EH (cell line): ENCODE measurements at places on chromosomes 11 and 22.

GRCh38 chr22:39965748-39966147 is 5.6 kb downstream of the TMA7B start:
- no peak for DNase-seq

GRCh38 chr11:14381968-14382367 is 23.0 kb upstream of the RRAS2 start:
- DNase-seq = no peak

DNA sequence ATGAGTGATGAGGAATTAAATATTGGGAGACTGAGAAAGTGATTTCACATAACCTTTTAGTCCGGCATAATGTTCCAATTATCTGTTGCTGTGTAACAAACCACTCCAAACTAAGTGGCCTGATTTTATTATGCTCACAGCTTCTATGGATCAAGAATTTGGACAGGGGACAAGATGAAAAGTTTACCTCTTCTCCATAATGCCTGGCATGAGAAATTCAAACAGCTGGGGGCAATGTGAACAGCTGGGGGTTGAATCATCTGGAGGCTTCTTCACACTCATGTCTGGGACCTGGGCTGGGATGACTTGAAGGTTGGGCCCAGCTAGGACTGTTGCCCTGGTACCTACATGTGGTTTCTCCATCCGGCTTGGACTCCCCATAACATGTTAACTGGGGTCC is 99.4 kb upstream of the DRD2 start:
- DNase-seq = no peak

GRCh38 chr22:35483730-35484129 is 56.9 kb upstream of the RASD2 start:
- DNase-seq = no peak

GRCh38 chr11:17066691-17067090 is 10.8 kb downstream of the RPS13 start:
- DNase-seq = no peak

- DNase-seq = no peak
Observed at GRCh38 chr11:126146454-126147192, 64.8 kb downstream of the RPUSD4 start.

- peak; percentile 85 for DNase-seq
Observed at GRCh38 chr11:57432714-57433163, 5.8 kb upstream of the SLC43A3 start.

DNA sequence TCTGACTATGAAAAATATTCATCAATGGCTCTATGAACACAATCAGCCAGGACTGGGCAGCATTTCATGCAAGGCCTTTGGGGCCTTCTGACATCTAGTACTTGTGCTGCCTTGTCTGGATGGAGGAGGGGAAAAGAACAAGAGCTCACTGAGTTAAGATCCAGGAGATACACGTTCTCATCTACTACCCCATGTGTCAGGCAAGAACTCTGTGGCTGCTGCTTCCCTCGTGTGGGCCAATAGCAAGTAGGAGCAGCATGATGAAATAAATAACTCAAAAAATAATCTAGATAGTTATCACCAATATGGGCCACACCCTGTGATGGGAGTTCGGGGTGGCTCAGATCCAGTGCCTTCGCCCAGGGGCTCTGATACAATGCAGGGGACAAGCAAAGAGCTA is 7.3 kb downstream of the KCNE3 start:
- DNase-seq = no peak

DNA sequence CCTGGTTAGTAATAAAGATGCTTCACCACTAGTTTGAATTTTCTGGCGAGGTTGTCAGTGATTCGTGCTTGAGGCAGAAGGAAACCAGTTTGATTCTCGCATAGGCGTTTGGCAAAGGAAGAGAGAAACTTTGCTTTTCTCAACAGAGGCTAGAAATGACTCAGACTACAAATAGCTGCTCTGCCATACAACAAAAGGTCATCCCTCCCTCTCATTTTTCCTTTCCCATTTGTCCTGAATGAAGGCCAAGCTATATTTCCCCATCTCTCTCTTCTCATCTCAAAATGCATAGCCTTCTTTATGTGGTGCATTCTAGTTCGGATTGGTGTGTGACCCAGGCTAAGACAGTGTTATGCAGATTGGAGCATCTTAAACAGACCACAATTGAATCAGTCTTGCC is 741.4 kb downstream of the NTM start:
- peak; percentile 89 for DNase-seq

DNA sequence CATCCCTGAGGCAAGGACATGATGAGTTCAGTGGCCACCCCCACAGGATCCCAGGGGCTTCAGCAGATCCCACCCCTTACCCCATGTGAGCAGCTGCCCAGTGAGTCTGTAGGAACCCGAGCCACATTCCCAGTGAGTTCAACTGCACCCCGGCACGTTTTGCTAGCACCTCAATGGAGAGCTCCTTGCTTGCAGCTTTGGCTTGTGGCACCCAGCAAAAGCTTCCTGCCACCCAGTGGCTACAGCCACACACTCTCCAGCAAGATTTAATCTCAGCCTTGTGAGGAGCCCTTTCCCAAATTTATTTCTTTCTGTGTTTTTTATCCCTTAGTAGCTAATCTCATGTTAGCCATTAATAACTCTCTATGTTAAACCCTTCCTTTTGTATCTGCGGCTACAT is 4.0 kb downstream of the SAA1 start:
- DNase-seq = no peak

DNA sequence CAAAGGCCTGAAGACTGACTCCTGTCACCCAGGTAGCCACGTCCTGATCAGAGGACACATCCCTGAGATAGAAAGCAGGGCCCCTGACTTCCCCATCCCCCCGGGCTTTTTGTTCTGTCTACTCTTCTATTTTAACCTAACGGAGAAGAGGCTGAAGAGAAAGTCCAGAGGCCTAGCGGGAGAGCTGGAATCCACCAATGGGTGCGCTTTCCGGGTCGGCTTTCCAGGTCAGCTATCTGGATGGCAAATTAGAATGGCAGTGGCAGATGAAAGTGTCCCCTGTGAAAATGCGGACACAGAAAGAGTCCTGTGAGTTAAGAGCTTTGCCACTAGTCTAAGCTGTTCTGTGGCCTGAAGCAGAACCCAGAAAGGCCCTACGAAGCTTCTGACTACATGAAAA is 13.1 kb upstream of the SERPING1 start:
- DNase-seq = no peak

- DNase-seq = no peak
Observed at GRCh38 chr11:34262531-34263081, 95.2 kb downstream of the ABTB2 start.

DNA sequence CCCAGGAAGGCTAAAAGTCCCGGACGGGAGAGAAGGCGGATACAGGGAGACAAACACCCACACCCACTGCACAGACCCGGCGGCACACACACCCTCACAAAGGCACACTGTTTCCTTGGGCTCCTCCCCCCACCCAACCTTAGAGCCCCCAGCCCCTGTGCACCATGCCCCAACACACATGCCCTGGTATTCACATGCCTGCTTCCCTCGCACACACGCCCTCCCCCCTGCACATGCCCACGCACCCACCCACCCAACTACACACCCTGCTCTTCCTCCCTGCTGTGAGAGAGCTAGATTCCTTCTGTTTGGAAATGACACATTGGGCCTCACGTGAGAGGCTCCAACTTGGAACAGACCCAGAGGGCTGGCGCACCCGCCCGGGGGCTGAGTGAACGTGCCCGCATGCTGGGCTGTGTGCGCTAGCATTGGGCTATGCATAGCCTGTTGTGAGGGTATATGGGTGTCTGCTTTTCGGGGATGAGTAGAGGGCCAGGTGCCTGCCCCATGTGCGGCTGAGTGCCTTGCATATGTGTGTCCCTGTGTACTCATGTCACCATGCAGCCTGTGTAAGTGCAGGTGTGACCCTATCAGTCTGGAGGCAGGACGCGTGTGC is 518 bp upstream of the CHRM1 start:
- peak; percentile 47 for DNase-seq

DNA sequence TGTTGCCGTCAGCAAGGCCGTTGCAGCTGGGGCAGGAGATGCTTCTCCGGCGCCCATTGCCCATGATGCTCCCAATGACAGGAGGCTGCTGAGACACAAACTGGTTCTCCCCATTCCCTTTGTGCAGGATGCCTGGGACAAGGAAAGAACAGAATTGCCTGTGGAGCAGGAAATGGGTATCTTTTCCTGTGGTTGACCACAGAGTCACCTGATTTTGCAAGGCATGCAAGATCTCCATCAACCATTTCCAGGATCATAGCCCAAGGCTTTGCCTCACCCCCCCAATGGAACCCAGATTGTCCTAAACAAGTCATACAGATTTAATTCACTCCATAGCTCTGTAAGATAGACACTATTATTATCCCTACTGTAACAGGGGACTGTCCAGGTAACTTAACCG is 148.1 kb upstream of the NARS2 start:
- no peak for DNase-seq

GRCh38 chr22:22759371-22759770 is 115.0 kb downstream of the GGTLC2 start:
- DNase-seq = no peak

GRCh38 chr11:27470826-27471588 is 1.6 kb downstream of the LGR4 start:
- peak; percentile 11 for DNase-seq

DNA sequence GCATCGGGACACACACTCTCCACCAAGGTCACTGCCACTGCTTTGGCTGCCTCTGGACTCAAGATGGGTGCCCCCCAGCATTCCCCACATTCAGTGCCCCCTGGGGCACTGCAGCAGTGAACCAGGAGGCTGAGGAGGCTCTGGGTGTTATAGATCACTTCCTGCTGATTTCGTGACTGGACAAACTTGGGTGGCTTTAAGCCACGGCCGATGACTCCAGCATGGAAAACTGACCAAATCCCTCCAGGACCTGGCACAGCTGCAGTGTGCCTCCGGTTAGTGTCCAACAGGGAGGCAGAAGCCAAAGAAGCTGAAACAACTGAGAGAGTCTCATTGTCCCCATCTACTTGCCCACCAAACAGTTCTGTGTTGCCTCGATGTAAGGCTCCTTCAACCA is 1.2 kb upstream of the GANAB start:
- no peak for DNase-seq

DNA sequence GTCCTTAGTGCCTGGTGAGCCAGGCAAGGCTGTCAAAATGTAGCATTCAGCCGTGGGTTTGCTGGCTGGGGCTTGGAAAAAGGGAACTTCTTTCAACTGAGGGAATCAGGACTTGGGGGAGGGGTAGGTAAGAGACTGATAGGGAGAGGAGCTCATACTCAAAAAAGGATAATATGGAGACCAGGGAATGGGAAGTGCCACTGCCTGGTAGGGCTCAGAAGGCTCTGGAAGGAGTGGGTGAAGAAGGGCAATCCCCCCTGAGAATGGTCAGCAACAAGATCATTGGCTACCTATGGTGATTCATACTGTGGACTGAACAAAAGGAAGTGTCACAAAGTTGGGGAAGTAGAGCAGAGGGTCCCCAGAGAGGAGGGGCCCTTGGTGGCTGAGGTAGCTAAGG is 1.9 kb downstream of the CNGA4 start:
- no peak for DNase-seq

DNA sequence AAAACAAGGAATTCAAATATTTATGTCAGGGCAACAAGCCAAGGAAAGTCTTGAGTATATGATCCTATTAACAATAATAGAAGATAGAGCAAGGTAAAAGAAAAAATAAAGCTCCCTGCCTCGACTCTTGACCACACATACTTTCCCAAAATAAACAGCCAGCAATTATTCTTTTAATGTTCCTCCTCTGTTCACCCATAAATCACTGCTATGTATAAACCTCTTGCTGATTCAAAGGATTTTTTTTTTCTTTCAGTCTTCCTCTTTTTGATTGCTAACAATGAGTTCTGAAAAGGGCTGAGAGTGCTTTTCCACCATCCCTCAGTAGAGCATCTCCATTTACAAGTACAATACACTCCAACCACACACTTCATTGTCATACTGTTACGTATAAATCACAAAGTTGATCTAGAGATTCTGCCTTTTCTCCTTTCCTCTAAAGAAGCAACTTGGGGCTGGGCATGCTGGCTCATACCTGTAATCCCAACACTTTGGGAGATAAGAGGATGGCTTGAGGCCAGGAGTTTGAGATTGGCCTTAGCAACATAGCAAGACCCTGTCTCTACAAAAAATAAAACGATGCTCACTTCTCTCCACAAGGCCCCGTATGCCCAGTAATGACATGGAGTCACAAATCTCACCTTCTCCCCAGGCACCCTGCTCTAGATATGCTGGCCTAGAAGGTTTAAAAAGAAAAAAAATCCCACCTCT is 24.0 kb downstream of the RAB30 start:
- DNase-seq = peak; percentile 67

GRCh38 chr11:33987975-33988580 is 63.5 kb upstream of the CAPRIN1 start:
- peak; percentile 75 for DNase-seq

- peak; percentile 23 for DNase-seq
Observed at GRCh38 chr11:122439866-122440810, 215.4 kb upstream of the UBASH3B start.

DNA sequence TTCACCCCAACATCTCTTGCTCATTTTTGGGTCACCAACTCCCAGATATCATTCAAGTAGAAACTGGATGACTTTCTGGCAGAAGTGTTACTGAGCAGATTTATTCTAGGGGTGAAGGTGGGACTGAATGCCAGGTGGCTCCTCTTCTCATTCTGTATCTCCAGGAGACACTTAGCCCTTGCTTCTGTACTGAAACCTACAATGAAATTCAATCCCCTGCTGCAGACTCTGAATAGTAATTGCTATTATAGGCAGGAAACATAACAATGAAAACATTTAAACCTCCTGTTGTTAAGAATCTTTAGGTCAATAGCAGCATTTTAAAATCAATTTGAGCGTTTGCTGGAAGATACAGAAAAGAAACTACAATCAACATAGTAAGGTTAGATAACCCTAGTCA is 879.4 kb upstream of the TENM4 start:
- no peak for DNase-seq

DNA sequence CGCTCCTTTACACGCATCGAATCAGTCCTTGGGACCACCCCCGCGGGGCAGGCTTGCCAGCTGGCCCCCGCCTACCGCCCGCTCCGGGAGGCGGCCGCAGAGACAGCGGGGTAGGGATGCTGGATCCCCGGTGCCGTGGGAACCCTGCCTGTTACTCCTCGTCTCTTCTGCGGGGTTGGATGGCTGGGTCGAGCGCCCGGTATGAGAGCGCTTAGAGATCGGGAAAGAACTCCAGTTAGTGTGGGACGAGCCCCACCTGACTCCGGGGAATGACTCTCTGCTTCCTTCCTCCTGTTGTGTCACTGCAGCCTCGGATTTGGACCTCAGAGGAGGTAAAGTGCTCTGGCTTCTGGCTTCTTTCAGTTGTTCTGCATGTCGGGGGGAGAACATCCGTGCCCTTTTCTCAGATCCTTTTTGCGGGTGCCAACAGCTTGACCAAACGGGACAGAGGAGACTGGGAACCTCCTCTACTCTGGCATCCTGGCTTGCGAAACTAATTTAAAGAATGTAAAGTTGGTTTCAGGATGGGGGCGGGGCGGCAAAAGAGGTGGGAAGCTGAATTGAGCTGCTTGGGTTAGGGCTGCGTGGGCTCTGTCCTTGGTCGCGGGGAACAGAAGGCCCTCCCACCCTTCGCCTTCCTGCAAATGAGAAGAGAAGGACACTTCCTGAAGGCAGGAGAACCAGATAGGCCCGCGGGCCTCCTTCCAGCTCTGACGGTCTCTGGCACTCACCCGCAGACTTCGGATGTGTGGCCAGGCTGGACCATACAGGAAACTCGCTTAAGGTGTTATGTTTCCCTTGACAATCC is 938 bp downstream of the LAYN start:
- DNase-seq = peak; percentile 98

- DNase-seq = peak; percentile 75
Observed at GRCh38 chr11:44977493-44977984, 26.9 kb upstream of the TP53I11 start.

- DNase-seq = peak; percentile 93
Observed at GRCh38 chr11:69280994-69281393, 13.0 kb upstream of the MYEOV start.
